Stimulated activated CD4-positive, alpha-beta T cell treated with anti-CD3 and anti-CD28 coated beads, Interleukin-1b, Interleukin-23, amount 100 ng/mL, for 1 hour (primary cell): ENCODE measurements at places on chromosomes 7 and 10.

DNA sequence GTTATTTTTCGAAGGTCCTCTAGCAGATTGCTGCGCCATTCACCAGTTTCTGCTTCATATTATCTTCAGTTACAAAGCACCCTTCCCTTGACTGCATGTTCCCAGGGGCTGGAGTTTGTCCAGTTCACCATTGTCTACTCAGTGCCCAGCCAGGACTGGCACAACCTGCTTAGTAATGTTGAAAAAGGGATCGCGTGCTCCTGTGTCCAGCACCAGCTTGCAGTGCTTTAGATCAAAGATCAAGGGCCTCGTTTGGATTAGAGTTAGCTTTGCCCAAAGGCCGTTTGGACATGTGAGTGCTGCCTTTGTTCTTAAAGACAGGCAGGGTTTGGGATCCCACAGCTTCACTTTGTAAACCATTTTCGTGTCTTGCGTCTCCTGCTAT lies 867 bp downstream of the ATP6V0E2 start:
- DNase-seq, result no peak

GRCh38 chr7:23472956-23473843 lies 2.9 kb upstream of the IGF2BP3 start:
- no peak for DNase-seq

DNA sequence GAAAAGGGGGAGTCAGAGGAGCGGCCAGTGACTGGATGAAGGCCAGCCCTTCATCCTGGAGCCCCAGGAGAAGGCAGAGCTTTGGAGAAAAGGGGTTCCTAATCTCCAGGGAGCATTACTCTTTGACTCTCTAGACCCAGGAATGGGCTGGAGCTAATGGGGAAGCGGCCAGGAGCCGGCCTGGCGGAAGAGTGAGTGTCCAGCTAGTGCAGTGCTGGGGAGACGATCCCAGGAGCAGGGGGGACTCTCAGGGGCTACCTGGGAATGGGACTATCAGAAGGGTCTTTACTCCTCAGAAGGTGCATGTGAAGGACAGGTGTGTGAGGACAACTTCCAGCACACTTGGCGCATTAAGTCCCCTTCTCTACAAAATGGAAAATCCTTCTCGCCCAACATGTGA lies 2.4 kb upstream of the PAX2 start:
- no peak for DNase-seq

DNA sequence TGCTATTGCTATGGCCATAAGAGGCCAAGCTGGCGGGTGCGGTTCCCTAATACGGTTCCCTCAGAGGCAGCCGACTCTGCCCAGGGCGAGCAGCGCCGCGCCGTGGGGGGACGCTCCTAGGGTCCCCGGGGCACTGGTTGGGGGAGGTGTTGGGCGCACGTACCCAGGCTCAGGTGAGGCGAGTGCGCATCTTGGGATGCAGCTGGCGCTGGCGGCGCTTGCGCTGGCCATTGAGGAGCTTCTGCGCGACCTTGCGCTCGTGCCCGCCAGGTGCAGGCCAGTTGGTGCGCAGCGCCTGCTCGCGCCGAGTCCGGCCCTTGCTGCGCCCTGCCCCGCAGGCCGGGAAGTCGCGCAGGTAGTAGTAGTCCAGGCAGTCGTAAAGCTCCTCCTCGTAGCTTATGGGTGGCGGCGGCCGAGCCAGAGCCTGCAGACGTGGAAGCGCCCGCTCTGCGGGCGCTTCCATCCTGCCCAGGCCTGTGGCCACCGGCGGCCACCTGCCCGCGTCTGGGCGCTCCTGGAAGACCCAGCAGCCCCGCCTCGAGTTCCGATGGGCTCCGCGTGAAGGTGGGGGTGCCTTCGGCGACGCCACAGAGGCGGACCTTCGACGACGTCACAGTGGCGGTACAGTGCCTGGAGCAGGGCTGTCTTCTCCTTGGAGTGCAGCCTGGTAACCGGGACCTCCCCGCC lies at the start of gene NUPR2:
Gene NUPR2 (minus strand): TSS at position 566 of the 687 bp plus-strand sequence. CDS start 103 bp downstream, at position 463.
- no peak for DNase-seq

DNA sequence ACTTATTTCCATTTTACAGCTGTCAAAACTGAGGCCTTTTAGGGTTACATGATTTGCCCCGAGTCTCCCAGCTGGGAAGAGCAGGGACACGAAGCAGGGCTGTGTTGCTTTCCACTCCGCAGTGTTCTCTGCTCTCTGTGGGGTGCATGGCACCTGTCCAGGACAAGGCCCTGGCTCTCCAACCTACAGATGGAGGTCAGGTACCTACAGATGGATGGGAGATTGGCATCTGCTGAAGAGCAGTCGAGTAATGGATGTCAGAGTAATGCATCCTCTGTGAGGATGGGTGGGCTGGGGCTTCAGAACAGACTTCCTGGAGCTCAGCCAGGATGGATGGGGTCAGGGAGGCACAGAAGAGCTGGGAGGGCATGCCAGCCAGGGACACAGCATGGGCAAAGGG lies 85.0 kb downstream of the EMX2 start:
- no peak for DNase-seq

- DNase-seq, result no peak
Measured at GRCh38 chr10:123140164-123140982, 4.6 kb downstream of the HMX3 start.
